ENCODE measurements at places on chromosomes 1 and 21. TPM values are rescaled to one million over a fixed set of nuclear protein-coding genes. Genes with fewer than 3 reads are reported as not detected.

DNA sequence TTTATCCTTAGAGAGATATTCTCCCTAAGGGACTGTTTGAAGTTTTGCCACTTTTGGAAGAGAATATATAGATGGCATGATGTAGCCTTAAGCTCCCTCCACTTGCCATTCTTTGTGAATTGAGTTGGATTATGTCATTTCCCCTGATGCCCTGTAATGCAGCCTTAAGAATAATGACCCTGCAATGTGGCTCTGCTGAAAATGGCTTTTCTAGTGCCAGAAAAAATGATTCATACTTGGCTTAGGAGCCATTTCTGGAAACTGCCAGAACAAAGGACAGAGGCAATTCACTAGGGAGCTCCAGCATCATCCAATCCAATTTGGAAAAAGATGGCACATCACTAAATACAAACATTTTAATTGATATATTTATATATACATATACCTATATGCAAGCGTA, 265.3 kb downstream of the SPATA17 start:
- DNase-seq, result no peak

GRCh38 chr1:56973923-56974742, 8.3 kb upstream of the C8B start:
- no peak for DNase-seq

NOS1AP gene
- 11.3 TPM for total RNA-seq

GREM2 gene
- total RNA-seq, result 2.5 TPM

DNA sequence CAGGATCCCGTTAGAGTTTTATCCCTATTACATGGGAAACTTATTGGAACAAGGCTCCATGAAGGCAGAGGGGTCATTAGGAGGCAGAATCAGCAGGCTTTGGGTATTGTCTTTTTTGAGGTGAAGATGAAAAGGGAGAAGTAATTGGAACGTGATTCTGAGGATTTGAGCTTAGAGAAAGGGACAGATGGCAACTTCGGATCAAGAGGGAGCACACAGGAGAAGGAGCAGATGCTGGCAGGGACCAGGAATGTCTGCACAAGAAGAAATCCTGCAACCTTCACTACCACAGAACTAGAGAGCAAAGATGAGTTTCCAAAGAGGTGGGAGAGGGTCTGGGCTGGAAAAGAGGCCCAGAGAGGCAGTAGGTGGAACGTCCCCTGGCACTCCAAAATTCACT, 202.8 kb downstream of the RRAGC start:
- DNase-seq, result no peak

DNA sequence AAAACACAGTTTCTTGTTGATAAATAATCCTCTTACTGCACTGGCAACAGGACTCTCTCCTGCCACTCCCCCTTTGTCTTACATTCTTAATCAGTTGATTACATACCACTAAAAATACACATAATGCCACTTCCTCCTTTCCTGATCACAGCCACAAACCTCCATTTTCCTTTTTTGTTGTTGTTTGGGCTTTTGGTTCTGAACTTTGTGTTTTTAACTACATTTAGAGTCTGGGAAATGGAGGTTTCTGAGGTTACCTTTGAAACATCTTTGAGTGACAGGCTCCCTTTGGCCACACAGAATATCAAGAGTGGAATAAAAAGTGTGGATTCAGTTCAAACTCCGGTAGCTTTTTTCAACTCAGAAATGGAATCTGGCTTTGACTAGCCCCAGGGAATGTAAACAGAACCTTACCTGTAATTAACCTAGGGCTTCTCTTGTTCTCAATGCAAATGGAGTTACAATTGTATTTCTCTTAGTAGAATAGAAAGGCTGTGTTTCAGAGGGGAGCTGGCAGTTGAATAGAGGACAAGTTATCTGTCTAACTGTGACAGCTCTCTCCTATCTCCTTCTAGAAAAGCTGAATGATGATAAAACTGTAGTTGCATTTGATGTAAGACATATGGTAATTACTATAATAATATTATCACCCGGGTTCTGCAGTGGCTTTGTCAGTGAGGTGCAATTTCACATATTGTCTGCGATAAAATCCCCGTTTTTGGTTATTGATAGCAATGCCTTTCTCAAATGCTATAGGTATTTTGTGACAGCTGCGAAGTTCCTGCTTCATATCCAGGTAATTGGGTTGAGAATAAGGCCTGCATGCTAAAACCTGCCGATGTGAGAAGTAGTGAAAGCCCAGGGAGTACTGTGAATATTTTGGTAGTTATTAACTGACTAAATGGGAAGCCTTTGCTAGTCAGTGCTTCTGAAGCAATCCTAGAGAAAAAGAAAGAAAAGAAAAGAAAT, 66.9 kb downstream of the ST6GALNAC5 start:
- no peak for DNase-seq

DNA sequence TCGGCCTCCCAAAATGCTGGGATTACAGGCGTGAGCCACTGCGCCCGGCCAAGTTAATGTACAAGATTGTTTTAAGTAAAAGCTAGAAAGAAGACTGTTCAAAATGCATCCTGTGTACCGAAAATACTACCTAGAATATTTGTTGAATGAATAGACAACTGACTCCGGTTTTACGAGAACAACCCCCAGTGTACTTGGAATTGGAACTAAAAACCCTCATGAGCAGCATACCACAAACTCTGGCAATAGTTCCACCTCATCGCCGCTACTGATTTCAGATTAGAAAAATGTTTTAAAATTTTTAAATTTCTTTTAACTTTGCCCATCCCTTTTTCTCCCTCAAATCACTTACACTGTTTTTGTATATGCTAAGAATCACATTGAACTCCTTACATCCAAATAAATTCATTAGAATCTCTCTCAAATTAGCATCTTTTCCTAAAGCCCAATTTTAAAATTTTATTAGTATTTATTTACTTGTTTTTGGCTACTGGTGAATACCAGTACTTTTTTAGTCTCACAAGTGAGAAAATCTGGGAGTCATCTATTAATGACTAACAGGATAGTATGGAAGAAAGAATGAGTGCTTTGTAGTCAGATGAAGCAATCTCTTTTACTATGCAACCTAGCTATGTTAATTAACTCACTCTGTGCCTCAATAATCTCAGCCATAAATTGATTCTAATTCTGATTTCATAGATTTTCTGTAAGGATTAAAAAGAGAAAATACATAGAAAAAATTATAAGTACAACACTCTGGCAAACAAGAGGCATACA, 95.1 kb downstream of the GPATCH2 start:
- DNase-seq, result no peak

GRHL3 gene
- not detected for total RNA-seq

GRCh38 chr1:116855191-116855619, 54.5 kb upstream of the PTGFRN start:
- peak; percentile 33 for DNase-seq

DNA sequence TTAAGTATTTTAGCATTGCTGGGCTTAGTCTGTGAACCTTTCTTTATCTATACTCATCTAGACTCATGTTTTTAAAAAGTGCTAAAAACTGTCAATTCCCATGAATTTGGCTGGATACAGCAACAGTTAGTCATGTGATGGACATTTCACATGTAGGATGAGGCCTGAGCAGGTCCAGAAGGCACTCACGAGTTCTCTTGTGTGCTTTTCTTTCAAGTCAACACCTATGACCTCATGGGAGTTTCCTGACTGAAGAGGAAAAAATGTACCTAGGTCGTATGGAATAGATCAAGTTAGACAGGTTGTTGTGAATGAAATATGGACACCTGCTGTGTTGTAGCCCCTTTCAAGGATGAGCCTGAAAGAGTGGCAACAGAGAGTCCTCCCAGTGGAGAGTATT, 394.2 kb downstream of the DUSP10 start:
- no peak for DNase-seq

DNA sequence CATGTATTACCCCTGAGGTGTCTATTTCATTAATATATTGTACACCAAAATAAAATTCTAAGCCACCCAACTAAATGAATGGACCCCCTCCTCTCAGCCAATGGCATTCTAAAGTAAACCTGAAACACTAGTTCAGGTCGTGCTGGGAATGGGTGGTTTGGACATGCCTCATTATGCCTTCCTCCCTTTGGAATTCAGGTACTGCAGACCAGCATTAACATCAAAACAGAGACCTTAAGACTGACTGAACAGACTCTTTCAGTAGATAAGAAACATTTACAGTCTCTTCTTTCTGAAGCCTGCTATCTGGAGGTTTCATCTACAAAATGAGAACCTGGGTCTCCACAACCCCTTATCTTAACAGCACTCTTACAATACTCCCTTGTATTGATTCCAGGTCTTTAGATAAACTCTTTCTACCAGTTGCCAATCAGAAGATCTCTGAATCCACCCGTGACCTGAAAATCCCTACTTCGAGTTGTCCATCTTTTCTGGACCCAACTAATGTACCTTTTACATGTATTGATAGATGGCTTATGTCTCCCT, 93.6 kb downstream of the PKN2 start:
- DNase-seq, result no peak

GRCh38 chr1:15334995-15335394, 74.7 kb upstream of the EFHD2 start:
- no peak for DNase-seq

DNA sequence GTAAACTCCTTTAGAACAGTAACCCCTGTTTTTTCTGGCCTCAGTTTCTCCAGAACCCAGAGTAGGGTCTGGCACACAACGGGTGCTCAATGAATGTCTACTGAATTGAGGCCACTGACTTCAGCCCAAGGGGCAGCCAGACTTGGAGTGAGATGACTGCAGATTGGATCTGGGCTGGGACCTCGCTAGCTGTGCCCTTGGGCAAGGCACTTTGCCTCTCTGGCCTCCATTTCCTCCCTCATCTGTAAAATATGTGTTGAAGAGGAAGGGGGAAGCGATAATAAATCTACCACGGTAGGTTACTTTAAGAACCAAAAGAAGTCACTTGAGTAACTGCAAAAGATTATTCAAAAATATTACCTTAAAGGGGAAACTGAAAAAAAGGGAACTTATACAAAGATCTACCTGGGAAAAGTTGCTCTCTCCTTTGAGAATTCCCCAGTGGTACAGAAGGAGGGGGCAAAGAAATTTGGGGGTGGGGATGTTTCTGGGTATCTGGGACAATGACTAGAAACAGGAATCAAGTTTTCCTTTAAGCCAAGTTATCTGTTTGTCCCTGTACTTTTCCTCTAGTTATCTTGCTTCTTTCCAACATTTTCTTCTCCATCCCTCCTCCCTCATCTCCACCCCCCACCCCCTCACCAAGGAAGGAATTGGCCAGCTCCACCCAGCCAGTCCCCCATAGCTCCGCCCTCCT, 394 bp upstream of the GRHL3 start:
- no peak for DNase-seq

DNA sequence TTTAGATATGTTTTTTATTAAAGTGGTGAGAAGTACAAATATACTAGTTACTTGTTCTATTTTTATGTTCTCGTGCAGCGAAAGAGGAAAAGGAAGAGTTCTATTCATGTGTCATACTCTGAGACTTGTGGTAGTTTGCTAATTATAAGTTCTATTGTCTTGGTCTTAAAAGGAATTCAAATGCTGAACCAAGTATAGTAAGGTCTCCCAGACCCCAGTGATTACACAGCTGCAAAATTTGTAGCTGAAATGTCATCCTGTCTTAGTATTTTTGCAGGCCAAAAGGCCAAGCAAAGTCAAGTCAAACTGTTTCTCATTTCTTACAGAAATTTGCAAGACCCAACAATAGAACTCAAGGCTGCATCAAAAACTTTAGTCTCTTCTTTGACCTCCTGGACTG, 268.7 kb downstream of the CHRM3 start:
- DNase-seq, result no peak

SLC44A5 gene
- total RNA-seq, result 8.4 TPM

DNA sequence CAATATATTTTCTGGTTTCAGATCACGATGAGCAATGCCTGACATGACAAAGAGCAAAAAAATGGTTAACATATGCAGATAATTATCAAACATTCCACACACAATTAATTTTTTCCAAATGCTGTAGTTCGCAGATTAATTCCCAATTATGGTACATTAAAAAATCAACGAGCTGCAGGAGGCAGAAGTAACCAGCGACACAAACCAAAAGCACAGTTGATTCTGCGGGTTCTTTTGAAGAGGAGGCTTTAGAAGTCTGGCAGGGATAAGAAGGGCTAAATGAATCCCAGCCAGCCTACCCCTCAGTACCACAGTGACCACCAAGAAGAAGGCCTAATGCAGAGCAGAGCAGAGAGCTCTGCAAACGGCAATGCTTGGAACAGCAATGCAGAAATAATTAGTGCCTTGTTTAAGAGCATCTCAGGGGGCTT, 17.0 kb upstream of the KNCN start:
- DNase-seq, result no peak

GRCh38 chr1:172821609-172822274, 162.8 kb downstream of the FASLG start:
- DNase-seq, result no peak

GRCh38 chr1:59366346-59366745, 69.5 kb downstream of the FGGY start:
- no peak for DNase-seq

EDARADD gene
- not detected for total RNA-seq

- peak; percentile 34 for DNase-seq
Measured at GRCh38 chr1:1121611-1122077, 5.8 kb upstream of the C1orf159 start.

PGLYRP3 gene
- not detected for total RNA-seq

- DNase-seq, result no peak
Measured at GRCh38 chr1:47797575-47797974, 199.6 kb downstream of the TRABD2B start.

- peak; percentile 66 for DNase-seq
Measured at GRCh38 chr1:14923727-14924452, 229.7 kb upstream of the TMEM51 start.

WLS gene
- total RNA-seq, result 126 TPM

SYTL1 gene
- 12.9 TPM for total RNA-seq

DNA sequence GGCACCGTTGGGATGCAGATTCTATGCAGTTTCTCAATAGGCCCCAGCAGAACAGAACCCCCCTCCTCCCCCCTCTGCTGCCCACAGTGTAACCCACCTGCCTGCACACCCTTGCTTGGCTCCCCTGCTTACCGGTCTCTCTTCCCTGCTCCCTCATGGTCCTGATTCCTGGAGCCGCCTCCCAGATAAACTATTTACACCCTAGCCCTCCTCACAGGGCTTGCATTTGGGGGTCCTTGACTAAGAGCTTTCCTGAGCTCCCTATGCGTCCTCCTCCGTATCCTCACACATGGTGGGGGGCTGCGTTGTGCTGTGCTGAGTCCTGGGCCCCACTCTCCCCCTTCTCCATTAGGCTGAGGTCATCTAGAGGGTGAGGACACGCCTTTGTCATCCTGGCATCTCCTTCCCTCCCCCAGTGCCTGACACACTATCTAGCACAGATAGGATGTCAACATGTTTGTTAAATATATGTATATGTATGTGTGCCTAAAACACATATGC, 121.9 kb downstream of the GRIK3 start:
- DNase-seq, result no peak

F13B gene
- total RNA-seq, result not detected

LAD1 gene
- total RNA-seq, result 172 TPM

MTARC1 gene
- total RNA-seq, result 27.3 TPM

CNIH3 gene
- 1.5 TPM for total RNA-seq

DNA sequence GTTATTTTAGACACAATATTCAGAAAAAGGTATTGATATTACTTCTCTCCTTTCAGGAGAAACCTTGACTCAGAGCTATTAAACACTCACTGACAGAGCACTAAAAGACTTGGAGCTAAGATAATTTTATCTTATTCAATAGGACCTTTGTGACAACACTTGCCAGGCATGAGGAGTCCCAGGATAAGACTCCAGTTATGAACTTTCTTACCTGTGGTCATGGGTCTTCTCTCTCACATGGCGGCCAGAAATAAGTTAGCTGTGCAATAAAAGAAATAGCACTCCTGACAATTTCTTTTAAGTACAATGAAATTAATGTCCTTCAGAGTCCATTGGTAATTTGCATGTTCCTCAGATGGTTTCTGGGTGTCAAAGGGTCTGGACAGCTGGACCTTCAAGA, 382.1 kb downstream of the BRINP3 start:
- DNase-seq, result no peak

WDR64 gene
- total RNA-seq, result 0.24 TPM

OSCP1 gene
- total RNA-seq, result 3.1 TPM

GRCh38 chr1:76881762-76882161, 14.5 kb downstream of the ST6GALNAC5 start:
- no peak for DNase-seq

Data from left colon (tissue), 2 donors.